Sigmoid colon (tissue), 7 donors: ENCODE measurements at places on chromosomes 16 and 17. TPM values are rescaled to one million over a fixed set of nuclear protein-coding genes. Genes with fewer than 3 reads are reported as not detected.

DNA sequence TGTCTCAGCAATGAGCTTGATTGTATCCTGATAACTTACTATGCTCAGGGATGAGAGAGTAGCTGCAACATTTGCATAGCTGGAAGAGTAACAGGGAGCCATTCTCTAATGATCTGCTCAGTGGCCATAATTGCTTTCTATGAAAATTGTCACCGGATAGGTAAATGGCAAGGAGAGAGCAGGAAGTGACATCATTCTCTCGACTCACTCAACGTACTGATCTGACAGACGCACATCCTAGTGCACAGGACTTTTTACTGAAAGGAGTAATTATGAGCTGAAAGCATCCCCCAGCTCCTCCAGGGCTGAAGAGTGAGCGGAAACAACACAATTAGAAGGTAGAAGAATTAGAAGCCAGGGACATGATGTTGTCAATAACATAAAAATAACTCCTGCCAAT lies 71.8 kb downstream of the IRX5 start:
- no peak for DNase-seq
- H3K36me3 ChIP-seq = no peaks in the 10 kb centered on the region
- no peaks in the 10 kb centered on the region for H3K4me1 ChIP-seq
- no peaks in the 10 kb centered on the region for H3K27me3 ChIP-seq
- H3K4me3 ChIP-seq = no peak overlapping the region

DNA sequence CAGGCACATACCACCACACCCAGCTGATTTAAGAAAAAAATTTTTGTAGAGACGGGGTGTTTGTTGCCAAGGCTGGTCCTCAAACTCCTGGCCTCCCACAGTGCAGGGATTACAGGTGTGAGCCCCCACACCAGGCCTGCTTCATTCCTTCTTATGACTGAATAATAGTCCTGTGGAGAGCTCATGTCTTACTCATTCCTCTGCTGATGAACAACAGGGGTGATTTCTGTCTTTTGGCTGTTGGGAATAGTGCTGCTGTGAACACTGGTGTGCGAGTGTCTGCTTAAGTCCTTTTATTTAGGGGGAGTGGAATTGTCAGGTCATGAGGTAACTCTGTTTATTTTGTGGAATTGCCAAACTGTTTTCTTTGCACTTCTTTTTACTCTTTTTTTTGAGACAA lies 2.7 kb upstream of the CTRB1 start:
- no peaks in the 10 kb centered on the region for H3K27me3 ChIP-seq
- no peak for DNase-seq
- no peaks in the 10 kb centered on the region for H3K36me3 ChIP-seq
- H3K27ac ChIP-seq = no peak overlapping the region
- H3K4me1 ChIP-seq = no peaks in the 10 kb centered on the region

DNA sequence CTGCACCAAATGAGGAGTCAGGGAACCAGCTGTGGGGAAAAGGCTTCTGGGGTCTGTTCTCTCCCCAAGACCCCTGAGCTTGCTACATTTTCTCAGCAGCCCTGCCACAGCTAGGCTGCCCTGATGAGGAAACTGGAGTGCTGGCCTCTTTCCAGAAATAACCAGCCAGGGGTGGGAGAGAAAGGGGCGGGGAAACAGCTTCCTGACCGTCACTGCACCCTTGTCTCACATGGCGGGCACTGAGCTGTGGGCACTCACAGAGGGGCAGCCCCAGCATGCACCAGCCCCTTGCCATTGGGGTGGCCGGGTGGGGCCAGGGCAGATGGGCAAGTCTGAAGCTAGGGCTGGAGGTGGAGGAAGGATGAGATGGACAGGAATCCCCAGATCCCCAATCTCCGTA lies 2.9 kb downstream of the SRL start:
- no peak overlapping the region for H3K4me3 ChIP-seq
- H3K36me3 ChIP-seq = no peaks in the 10 kb centered on the region
- no peaks in the 10 kb centered on the region for H3K4me1 ChIP-seq
- no peak for DNase-seq

- peak overlapping the region; percentile 44 for H3K27ac ChIP-seq
- no peaks in the 10 kb centered on the region for H3K36me3 ChIP-seq
- peaks cover 13% of the 10 kb centered on the region for H3K4me1 ChIP-seq
- no peaks in the 10 kb centered on the region for H3K27me3 ChIP-seq
Measured at GRCh38 chr17:43659823-43660617, 1.7 kb downstream of the MEOX1 start.

DNA sequence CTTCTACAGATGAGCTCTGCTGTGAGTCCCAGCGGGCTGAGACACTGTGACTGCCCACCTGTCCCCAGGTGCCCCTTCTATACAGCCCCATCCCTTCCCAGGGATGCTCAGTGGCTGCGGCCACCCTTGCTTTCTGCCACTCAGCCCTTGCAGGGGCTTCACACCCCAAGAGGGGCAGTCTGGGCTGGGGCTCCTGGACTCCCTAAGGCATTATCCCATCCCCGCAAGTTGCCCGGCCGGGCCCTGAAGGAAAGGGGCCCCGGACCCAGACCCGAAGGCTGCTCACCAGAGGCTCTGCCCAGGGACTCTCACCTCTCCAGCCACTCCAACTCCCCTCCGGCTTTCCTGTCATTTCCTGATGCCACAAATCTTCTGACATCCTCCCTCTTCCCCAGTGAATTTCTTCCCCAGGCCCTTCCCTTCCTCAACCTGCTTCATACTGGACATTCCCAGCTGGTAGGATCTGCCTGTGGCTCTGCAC lies 88.5 kb upstream of the TOB1 start:
- no peaks in the 10 kb centered on the region for H3K36me3 ChIP-seq
- DNase-seq = no peak
- H3K4me1 ChIP-seq = peaks cover 41% of the 10 kb centered on the region
- H3K27me3 ChIP-seq = no peaks in the 10 kb centered on the region
- peak overlapping the region; percentile 63 for H3K27ac ChIP-seq

GRCh38 chr16:73058616-73059409 lies 10.9 kb upstream of the ZFHX3 start:
- no peaks in the 10 kb centered on the region for H3K36me3 ChIP-seq
- no peaks in the 10 kb centered on the region for H3K4me1 ChIP-seq
- H3K27me3 ChIP-seq = peaks cover 3% of the 10 kb centered on the region
- peak overlapping the region; percentile 98 for H3K27ac ChIP-seq
- peak; percentile 69 for DNase-seq

GRCh38 chr17:34665819-34666763 lies 86.7 kb downstream of the TMEM132E start:
- no peak overlapping the region for H3K27ac ChIP-seq
- no peaks in the 10 kb centered on the region for H3K27me3 ChIP-seq
- DNase-seq = no peak
- H3K4me1 ChIP-seq = no peaks in the 10 kb centered on the region

DNA sequence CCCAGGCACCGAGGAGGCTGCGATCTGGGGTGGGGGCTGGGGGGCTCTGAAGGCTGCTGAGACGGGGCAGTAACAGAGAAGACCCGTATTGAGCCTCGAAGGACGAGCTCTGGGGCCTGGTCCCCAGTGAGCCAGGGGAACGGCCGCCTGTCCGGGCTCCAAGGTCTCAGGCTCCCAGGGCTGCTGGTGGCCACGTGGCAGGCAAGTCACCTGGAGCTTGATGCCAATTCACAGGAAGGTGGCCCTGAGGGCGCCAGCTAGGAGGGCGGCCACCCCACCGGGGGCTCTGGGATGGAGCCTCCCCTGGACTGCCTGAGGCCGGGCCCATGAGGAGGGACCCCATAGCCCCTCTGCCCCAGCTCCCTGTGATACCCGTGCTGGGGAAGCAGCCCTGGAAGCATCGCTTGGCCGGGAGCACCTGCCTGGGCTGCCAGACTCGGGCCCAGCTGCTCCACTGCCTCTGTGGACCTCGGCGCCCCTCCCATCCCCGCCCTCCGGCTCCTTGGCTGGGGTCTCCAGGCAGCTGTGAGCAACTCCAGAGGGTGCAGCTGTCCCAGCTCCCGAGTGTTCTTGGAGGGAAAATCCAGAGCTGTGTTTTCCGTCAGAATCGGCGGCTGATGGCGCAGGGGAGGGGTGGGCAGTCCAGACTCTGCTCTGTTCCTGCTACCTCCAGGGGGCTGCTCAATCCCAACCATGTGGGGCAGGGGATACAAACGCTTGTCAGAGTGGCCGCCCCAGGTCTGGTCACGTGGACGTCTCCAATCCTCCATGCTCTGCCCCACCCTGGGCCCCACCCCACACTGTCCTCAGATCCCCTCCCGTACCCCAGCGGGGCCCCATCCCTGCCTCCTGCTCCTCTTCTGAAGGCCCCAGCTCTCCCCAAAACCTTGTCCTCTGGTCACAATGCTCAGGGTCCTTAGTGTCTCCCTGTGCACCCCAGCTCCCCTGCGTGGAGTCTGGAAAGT lies 67.2 kb upstream of the GNG13 start:
- no peaks in the 10 kb centered on the region for H3K4me1 ChIP-seq
- peak; percentile 50 for DNase-seq
- no peak overlapping the region for H3K27ac ChIP-seq
- peaks cover 49% of the 10 kb centered on the region for H3K36me3 ChIP-seq
- H3K27me3 ChIP-seq = no peaks in the 10 kb centered on the region

GRCh38 chr16:84820305-84820684 lies 510 bp downstream of the CRISPLD2 start:
- H3K4me3 ChIP-seq = peak overlapping the region; percentile 66
- H3K36me3 ChIP-seq = peaks cover 28% of the 10 kb centered on the region
- H3K27me3 ChIP-seq = no peaks in the 10 kb centered on the region
- peak; percentile 64 for DNase-seq
- no peaks in the 10 kb centered on the region for H3K4me1 ChIP-seq

DNA sequence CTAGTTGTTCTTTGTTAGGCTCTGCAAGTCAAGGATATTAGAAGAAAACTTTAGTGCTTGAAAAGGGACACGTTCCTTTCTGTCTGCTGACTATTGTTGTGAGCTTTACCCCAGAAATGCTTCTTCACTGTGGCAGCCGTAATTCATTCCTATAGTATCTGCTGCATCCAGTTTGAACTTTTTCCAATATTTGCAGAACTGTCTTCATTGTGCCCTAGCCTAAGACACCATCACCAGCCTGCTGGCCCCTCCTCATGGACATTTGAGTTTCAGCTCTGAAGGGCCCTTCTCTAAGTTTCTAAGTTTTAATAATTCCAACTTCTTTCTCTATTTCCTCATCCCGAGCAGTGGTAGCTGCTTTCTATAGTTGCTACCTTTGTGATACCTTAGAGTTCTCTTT lies 91.7 kb downstream of the SLC39A11 start:
- no peaks in the 10 kb centered on the region for H3K27me3 ChIP-seq
- H3K27ac ChIP-seq = no peak overlapping the region
- no peaks in the 10 kb centered on the region for H3K4me1 ChIP-seq
- DNase-seq = no peak
- no peaks in the 10 kb centered on the region for H3K36me3 ChIP-seq

- no peak for DNase-seq
- H3K27me3 ChIP-seq = no peaks in the 10 kb centered on the region
- H3K27ac ChIP-seq = no peak overlapping the region
- H3K4me3 ChIP-seq = no peak overlapping the region
- no peaks in the 10 kb centered on the region for H3K4me1 ChIP-seq
- no peaks in the 10 kb centered on the region for H3K36me3 ChIP-seq
Measured at GRCh38 chr16:50708373-50709060, 15.1 kb downstream of the NOD2 start.

DNA sequence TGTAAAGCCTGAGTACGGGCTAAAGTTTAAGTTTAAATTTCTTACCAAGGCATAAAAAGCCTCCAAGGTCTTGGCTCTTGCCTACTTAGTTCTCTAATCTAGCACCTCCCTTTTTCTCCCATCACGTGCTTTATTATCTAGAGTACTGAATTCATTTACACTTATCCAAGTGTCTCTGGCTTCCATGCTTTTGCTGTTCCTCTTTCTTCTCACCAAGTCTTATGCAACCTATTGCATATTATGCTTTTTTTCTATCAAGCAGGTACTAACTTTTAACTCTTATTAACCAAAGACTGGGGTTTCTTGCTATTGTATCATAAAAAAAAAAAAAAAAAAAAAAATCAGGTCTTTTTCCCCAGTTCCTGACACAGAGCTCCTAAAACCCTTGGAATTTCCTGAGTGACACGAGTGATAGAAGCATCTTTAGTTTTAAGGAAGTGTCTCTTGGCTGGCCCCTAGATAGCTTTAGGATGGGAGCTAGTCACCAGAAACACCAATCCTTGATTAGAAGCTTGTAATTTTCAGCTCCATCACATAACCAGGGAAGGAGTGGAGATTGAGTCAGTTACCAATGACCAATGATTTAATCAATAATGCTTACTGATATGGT lies 44.9 kb downstream of the SSH2 start:
- H3K36me3 ChIP-seq = no peaks in the 10 kb centered on the region
- no peak overlapping the region for H3K4me3 ChIP-seq
- no peak for DNase-seq
- no peak overlapping the region for H3K27ac ChIP-seq
- no peaks in the 10 kb centered on the region for H3K4me1 ChIP-seq

- no peak for DNase-seq
- H3K4me3 ChIP-seq = no peak overlapping the region
- no peak overlapping the region for H3K27ac ChIP-seq
- H3K4me1 ChIP-seq = peaks cover 33% of the 10 kb centered on the region
- no peaks in the 10 kb centered on the region for H3K36me3 ChIP-seq
Measured at GRCh38 chr17:34301986-34302385, 16.4 kb downstream of the CCL11 start.

ZPBP2 gene
- not detected for total RNA-seq

CDT1 gene
- 3.0 TPM for total RNA-seq

CYLD gene
- total RNA-seq = 45.3 TPM

DOC2A gene
- not detected for total RNA-seq

CCL15 gene
- not detected for total RNA-seq

NEUROD2 gene
- not detected for total RNA-seq

BRICD5 gene
- 1.8 TPM for total RNA-seq
